ENCODE measurements at places on chromosomes 4 and X.

DNA sequence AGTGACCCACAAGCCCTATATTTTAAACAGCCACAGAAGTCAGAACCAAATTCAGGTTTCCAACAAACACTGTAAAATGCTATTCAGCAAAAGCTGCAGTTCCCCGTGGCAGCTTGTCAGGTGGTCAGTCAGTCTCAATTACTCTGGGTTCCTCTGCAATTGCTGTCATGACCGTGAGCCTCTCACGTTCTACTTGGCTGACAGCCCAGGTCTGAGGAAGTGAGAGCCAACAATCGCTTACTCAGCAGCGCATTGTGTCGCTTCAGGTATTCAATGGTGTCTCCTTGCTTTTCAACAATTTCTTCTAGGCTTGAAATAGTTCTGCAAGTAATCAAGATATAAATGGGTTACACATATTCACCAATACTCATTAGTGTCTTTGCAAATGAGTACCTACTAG, 25.8 kb downstream of the TRIM75 start:
- no peak for DNase-seq

DNA sequence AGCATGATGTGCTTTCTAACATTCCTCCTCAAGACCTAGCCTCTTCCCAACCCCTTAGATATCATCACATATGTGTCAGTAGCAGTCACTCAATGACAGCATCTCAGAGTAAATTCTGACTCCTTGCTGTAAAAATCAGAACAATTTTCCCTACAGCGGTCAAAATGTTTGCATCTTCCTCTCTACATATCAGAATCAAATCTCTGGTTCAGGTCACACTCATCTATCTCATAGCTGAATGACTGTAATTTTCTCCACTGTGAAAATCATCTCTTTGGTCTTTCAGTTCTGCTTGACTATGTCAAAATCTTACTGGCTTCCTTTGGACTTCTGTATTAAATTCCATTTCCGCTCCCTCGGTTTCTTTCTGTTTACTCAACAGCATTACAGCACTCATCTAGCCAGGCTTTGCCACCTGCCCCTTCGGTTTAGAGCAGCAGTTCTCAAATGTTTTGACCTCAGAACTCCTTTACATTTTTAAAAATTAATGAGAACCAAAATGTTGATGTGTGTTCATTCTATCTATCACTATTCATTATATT, 57.3 kb downstream of the AGA start:
- no peak for DNase-seq

GRCh38 chrX:139113708-139114107, 402.2 kb upstream of the FGF13 start:
- DNase-seq, result peak; percentile 36

DNA sequence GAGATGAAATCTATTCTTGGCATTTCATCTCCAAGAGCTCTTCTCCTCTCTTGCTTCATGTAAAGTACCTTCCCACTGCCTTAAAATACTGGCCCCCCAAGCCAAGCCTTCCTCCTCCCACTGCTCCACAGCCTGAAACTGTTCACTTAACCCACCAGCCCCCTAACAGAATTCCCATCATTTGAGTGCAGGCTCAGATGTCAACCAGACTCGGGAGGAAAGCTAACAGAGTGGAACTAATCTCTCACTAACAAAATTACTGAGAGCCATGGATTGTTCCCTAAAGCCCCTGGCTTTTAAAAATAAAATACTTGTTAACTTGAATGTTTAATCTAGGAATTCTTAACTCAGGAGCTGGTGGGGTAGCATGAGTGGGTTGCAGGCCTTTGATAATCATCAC, 7.1 kb upstream of the DCUN1D4 start:
- DNase-seq, result no peak

DNA sequence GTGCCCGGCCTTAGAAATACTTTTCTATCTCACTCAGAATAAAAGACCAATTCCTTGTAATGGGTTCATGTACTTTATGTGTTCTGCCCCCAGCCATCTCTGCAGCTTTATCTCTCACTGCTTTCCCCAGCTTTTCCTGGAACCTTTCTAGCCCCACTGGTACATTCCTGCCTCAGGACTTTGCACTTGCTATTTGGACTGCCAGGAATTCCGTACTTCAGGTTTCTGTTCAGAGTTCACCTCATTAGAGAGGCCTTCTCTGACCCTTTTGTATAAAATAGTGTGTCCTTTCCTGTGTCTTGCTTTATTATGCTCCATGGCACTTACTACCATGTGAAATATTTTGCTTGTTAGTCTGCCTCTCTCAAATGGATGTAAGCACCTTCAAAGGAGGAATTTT, 112.5 kb downstream of the PDLIM5 start:
- DNase-seq, result no peak

- DNase-seq, result no peak
Measured at GRCh38 chr4:138438608-138439007, 196.5 kb upstream of the SLC7A11 start.

DNA sequence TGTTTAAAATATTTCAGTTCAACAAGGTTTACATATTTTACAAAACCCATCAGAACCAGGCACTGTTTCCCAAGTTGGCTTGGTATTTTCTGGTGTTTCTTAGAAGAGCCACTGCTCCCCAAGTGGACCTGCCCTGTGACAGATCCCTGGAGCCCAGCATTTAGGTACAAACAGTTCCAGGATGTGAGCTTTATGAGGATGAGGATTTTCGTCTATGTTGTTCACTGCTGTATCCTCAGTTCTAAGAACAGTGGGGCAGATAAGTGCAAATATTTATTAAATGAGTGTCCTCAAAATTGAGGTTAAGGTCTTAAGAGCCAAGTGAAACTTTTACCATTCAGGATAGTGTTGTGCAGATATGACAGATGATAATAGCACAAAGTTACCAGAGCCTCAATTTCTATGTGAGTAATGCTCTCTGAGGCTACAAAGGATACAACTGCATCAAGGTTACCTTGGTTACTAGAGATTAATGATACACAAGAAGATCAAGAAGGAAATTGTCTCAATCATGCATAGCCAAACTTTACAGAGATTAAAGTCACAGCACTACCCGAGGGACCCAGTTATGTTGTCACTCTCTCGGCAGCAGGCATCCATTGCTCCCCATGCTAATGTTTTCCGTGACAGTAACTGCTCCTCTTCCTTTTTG, 37.5 kb downstream of the ANXA3 start:
- DNase-seq, result no peak

- DNase-seq, result no peak
Measured at GRCh38 chrX:112968351-112969133, 127.9 kb upstream of the AMOT start.

DNA sequence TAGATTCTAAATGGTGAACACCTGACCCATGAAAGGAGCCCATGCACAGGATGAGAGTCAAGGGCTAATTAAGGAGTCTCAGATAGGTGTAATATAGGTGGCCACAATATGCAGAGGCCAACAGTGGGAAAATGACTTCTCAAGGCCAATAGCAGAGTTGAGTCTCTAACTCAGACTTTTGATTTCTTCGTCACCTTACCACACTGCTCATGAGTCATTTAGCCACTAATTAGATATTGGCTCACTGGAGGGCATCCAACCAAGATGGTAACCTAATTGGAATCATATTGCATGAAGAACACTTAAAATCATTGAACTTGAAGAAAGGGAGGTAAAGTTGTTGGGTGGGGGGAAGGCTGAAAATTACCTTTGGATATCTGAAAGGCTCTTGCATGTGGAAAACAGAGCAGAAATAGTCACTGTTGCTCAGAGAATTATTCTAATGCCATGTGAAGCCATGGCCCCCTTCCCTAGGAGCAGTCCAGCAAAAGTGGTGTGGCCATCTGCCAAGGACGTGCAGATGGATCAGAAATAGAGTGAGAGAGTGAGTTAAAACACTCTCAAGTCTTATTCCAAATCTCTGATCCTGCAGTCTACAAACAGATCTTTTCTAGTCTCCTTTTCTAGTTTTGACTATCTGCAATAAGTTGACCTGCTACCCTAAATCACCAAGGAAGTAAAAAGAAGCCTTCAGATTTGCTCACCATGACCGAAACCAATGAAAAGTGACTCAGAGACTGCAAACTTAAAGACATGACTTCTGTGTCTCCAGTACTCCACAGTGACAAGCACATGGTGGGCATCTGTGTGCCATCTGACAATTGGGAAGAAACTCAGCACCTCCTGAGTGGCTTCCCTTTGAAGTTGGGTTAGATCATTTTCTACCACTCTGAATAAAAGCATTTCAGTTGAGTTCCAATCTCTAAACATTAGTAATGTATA, 93.9 kb upstream of the C1QTNF7 start:
- no peak for DNase-seq

GRCh38 chrX:47683184-47683828, 24.3 kb upstream of the UXT start:
- no peak for DNase-seq

DNA sequence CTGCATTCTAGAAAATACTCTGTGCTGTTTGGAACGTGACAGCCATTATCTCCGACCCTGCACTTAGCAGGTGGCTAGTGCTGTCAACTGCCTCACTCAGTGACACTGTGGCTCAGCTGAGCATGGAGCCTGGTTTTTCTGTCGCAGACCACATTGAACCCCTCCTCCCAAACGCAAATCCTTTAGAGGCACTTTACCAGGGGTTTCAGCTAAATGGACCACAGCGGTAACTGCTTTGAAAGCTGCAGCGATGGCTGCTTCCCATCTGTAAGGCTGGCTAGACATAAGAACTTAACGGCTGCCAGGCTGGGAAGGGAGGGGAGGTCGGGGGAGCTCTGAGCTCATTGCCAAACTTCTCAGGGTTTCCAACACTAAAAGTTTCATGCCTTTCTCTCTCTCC, 8.1 kb downstream of the SLC34A2 start:
- DNase-seq, result no peak

GRCh38 chr4:59044286-59044900, 1934.2 kb upstream of the IGFBP7 start:
- no peak for DNase-seq

- DNase-seq, result no peak
Measured at GRCh38 chr4:54228961-54229501, at the start of gene PDGFRA. PDGFRA (plus strand) TSS chr4:54229293; CDS start chr4:54258769, 29,476 bp downstream.

- DNase-seq, result no peak
Measured at GRCh38 chr4:147285751-147286150, 195.1 kb upstream of the EDNRA start.

GRCh38 chrX:129981200-129981553, 1.3 kb upstream of the BCORL1 start:
- no peak for DNase-seq

- DNase-seq, result no peak
Measured at GRCh38 chr4:76232681-76233080, 18.8 kb upstream of the FAM47E start.

DNA sequence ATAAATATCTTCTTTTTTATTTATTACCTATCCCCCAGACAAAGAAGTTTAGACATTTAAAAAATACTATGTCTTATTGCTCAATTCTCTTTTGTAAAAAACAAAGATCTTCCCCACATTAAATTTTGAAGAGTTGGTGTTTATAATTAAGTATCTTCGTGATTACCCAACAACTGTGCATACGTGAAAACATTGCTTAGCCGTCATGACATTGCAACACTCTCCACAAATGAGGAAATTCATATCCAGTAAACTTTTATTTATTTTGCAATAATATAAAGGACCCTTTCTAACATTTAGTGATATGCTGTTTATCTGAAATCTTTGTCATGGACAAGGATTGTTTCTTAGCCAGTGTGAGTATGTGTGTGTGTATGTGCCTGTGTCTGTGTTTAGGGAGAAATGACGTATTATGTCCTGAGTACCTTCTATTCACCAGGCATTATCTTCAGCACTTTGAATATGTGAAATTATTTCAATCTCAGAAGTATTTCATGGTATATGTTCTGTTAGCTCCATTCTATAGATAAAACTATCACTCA, 26.1 kb upstream of the EREG start:
- DNase-seq, result peak; percentile 73

- DNase-seq, result no peak
Measured at GRCh38 chrX:2717312-2717711, 26.2 kb downstream of the CD99 start.

- DNase-seq, result no peak
Measured at GRCh38 chrX:130094696-130095095, 15.6 kb downstream of the ELF4 start.

All from inflammatory macrophage treated with lipopolysaccharide for 1 hour (primary cell).